Pons (tissue), 1 donor: ENCODE measurements at places on chromosomes 16 and 17.

- DNase-seq: no peak
Measured at GRCh38 chr17:71283486-71283885, 837.3 kb upstream of the SOX9 start.

GRCh38 chr17:40509626-40510327, 8.4 kb upstream of the TNS4 start:
- no peak for DNase-seq

DNA sequence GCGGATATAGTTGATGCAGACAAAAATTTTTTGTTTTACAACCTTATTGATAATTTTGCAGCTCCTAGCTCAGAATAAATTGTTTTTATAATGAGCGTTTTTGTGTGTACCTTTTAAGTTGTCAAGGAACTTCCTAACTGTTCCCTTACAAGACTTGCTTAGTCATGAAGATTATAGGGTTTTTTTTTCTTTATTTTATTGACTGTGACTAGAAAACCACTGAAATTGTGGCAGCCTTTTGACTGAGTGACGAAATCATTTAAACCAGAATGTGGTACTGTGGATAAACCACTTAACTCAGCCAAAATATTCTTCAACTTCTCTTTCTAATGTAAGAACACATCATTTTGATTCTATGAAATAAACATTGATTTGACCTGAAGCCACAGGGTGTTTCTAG, 40.8 kb upstream of the VPS4A start:
- no peak for DNase-seq

DNA sequence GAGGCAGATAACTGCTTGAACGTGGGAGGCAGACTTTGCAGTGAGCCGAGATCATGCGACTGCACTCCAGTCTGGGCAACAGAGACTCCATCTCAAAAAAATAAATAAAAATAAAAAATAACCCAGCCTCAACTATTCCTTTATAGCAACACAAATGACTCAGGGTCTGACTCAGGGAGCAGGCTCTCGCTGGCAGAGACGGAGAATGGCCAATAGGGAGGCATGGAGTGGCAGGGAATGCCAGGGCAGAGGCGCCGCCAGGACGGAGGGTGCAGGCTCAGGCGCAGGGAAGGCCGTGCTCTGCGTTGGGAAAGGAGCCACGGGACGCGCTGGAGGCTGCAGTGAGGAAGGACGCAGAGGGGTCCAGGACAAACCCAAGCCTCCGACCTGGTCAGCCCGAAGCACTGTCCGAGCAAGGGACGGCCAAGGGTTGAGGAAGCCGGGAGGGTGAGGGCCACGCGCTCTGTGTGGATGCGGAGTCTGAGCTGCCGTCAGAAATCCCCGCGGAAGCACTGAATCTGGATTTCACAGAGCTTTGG, 40.3 kb downstream of the PKD1 start:
- no peak for DNase-seq

- DNase-seq: no peak
Measured at GRCh38 chr16:85960486-85961046, 61.6 kb downstream of the IRF8 start.

GRCh38 chr17:72982680-72983079, 109.8 kb downstream of the SLC39A11 start:
- DNase-seq: peak; percentile 63

DNA sequence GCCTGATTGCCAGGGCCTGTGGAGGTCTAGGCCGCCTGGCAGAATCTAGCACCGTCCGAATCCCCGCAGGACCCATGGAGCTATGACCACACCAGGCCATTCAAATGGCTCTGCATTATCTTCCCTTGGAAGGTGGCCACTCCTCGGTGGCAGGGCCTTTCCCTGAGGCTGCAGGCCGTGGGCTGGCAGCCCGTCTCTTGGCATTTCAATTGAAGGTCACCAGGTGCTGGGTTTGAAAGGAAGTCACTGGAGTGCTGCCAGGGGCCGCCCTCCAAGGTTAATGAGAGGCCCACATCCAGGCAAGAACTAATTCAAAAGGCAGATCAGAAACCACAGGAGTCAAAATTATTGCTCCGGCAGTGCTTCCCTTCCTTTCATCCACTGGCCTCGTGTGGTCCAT, 27.7 kb upstream of the CACNG5 start:
- no peak for DNase-seq
